Stimulated activated CD8-positive, alpha-beta memory T cell treated with anti-CD3 and anti-CD28 coated beads, Interleukin-4, amount 100 ng/mL, for 1 hour (primary cell): ENCODE measurements at places on chromosomes 2 and 18.

DNA sequence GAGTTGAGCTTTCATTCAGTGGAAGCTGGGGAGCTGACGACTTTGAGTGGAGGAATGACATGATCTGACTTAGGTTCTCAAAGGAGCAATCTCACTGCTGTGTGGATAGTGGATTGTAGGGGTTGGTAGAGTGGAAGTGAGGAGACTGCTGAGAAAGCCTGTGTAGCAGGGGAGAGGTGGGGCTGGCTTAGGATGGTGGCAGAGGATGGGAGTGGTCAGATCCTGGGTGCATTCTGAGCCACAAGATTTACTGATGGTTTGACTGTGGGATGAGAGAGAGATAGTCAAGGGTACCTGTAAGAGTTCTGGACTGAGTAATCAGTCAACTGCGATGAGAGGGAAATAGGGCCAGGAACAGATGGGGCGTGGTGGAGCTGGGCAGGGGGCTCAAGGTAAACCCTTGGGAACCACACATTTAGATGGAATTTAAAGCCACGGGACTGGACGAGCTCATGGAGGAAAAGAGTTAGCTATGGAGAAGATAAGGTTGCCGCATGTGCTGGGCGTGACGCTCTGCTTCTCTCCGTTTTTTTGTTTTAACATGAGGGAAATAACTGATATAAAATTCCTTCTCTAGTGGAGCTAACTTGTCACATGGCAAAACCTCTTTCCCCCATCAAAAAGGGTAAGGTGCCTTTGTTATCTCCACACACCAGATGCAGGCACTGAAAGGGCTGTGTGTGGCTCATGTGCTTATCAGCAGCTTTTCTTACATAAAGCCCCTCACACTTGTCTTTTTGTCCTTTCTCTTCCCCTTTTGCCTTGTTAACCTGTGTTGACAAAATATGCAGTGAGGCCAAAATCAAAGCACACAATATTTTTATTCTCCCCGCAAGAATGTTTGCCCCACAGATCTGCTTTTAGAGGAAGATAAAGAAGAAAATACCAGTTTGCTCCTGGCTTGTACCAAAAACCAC lies 379.8 kb downstream of the TSN start:
- DNase-seq, result no peak

GRCh38 chr2:47653902-47654789 lies 128.8 kb upstream of the MSH6 start:
- no peak for DNase-seq

- DNase-seq, result no peak
Measured at GRCh38 chr2:229205704-229206103, 65.4 kb downstream of the PID1 start.

DNA sequence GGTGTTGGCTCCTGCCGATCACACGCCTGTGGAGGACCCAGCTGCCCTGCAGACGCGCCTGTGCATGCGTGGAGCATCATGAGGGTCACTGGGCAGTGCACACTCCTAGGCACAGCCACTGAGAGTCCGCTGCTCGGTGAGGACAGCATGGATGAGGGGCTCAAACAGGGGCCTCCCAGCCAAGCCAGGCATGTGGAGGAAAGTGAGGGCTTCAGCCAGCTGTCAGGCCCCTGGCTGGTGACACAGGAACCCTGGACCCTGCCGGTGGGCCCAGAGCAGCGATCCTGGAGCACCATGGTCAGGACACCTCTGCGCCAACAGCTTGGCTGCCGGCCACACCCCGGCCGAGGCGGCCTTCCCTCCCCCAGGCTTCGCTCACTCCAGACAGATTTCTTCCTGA lies 171.2 kb downstream of the RTP5 start:
- no peak for DNase-seq

DNA sequence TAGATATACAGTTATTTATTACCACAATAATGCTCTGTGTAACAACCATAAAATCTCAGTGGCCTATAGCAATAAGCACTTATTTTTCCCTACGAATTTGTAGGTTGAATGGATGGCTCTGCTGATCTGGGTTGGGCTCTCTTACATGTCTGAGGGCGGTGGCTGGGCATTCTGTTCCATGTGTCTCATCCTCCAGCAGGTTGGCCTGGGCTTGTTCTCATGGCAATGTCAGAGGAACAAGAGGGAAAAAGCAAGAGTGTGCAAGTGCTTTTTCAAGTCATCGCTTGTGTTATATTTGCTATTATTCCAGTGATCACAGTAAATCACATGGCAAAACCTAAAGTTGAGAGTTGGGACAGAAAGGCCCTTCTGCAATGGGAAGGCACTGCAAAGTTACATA lies 30.4 kb upstream of the MYO3B start:
- DNase-seq, result no peak
